ENCODE measurements at places on chromosomes 11 and 22. TPM values are rescaled to one million over a fixed set of nuclear protein-coding genes. Genes with fewer than 3 reads are reported as not detected.
A peak's percentile ranks its signal among the peaks of the same experiment; 100 is the strongest.

DNA sequence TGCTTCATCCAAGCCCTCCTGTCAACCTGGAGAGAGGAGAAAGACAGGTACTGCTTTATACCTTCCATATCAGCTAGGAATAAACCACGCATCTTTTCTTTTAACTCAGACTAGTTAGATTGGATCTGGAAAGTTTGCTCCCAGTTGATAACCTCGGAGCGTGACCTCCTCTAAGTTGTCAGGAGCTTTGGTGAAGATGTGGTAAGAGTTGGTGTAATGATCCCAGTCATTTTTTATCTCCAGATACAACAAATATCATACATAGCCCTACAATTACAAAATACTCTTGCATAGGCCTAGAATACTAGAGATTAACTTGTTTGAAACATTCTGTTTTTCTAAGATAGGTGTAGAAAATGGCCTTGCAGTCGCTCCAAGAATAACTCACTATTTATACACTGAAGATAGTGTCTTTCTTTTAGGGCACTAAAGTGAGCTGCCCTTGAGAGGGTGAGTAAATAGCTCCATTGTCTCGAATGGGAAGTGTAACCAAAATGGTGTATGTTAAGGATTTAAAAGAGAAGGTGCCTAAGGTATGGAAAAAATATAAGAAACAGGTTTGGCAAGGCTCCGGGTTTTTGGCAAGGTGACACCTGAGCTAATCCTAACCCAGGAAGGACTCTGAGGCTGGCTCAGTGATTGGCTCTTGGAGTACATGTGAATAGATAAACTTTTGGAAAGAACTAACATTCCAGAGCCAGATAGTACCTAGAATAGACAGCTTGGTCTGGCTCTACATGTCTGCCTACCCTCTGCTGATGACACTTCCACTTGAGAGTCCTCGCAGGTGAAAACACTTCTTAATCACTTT, 59.4 kb downstream of the GLYATL1 start:
- H3K4me1 ChIP-seq: no peaks in the 10 kb centered on the region
- H3K27ac ChIP-seq: no peak overlapping the region
- H3K4me3 ChIP-seq: no peak overlapping the region
- H3K36me3 ChIP-seq: no peaks in the 10 kb centered on the region

The POTEH gene
- not detected for total RNA-seq

The SMTNL1 gene
- not detected for total RNA-seq

DNA sequence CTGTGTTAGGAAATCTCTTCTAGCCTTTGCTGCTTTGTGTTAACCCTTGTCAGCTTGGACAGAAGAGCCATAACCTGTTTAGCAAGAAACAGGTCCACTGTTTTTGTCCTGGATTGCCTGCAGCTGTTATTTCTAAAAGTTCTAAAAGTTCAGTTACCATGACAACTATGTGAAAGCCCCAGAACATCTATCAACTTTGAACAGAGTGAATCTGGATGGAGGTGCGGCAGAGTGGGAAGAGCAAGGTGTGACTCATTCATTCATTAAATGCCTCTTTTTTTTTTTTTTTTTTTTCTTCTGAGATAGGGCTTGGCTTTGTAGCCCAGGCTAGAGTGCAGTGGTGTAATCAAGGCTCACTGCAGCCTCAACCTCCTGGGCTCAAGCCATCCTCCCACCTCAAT, 50.5 kb downstream of the RBX1 start:
- no peak overlapping the region for H3K27ac ChIP-seq
- H3K4me1 ChIP-seq: no peaks in the 10 kb centered on the region
- H3K36me3 ChIP-seq: no peaks in the 10 kb centered on the region
- no peak overlapping the region for H3K4me3 ChIP-seq
- no peaks in the 10 kb centered on the region for H3K27me3 ChIP-seq

DNA sequence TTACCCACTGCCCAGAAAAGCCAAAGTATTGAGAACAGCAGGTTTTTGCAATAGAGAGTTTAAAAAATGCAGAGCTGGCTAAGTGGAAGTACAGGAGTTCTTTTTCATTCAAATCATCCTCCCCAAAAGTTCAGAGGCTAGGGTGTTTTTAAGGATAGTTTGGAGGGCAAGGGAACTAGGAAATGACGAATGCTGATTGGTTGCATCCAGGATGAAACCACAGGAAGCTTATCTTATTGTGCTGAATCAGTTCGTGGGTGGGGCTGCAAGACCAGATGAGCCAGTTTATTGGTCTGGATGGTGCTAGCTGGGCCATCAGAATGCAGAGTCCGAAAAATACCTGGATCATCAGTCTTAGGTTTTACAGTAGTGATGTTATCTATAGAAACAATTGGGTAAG, 1427.1 kb downstream of the LRRC4C start:
- DNase-seq: no peak
- H3K27ac ChIP-seq: no peak overlapping the region
- no peaks in the 10 kb centered on the region for H3K4me1 ChIP-seq
- H3K4me3 ChIP-seq: no peak overlapping the region
- H3K27me3 ChIP-seq: no peaks in the 10 kb centered on the region

- no peaks in the 10 kb centered on the region for H3K27me3 ChIP-seq
- no peak overlapping the region for H3K27ac ChIP-seq
- no peaks in the 10 kb centered on the region for H3K4me1 ChIP-seq
- no peaks in the 10 kb centered on the region for H3K36me3 ChIP-seq
Observed at GRCh38 chr22:47161631-47162030, 399.2 kb downstream of the TBC1D22A start.

DNA sequence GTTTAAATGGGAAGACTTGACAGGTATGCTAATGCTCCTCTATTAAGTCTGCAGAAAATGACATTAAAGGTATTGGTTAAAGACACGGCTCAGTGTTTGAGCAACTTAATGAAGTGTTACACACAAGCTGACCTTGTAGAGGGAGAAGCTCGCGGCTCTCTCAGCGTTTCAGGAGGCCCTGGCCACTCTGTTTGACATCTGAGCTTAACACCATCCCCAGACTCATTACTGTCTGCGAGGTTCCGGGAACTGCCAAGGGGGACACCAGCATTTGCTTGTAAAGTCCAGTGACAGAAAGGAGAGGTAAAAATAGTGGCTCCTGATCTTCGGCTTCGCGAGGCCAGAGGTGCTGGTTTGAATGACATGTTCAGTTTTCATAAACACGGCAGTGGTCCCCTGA, 540.7 kb upstream of the CADM1 start:
- H3K27me3 ChIP-seq: no peaks in the 10 kb centered on the region
- no peak overlapping the region for H3K27ac ChIP-seq
- H3K4me3 ChIP-seq: no peak overlapping the region

DNA sequence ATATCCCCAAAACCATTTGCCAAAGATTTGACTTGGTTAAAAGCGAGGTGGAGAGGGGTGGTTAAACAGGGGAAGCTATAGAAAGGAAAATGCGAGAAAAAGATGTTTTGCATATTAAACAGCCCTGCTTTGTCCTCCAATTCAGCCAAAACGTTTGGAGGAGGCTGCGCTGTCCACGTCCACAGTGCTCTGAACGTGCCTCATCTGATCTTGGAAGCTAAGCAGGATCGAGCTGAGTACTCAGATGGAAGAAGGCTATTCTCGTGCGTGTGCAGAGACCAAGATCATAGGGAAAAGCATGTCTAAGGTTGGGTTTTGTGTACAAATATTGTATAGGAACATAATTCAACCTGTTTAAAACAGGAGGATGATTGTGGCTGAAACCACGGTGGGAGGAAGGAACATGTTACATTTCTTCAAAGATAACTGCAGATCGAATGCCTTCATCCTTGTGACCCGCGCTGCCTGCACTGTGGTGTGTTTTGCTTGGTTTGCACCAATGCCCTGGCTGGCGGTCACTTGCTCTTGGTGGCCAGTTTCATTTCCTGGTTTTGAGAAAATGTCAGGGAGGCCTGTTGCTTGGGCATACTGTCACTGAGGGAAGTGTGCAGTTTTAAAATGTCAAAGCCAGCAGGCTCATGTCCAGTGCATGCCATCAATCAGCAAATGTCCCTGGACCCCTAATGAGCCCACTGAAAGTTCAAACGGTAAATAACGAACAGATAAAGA, 40.4 kb downstream of the FLI1 start:
- peaks cover 99% of the 10 kb centered on the region for H3K4me1 ChIP-seq
- H3K27me3 ChIP-seq: no peaks in the 10 kb centered on the region
- H3K27ac ChIP-seq: peak overlapping the region; percentile 89
- peaks cover 3% of the 10 kb centered on the region for H3K36me3 ChIP-seq
- DNase-seq: peak; percentile 30

The CHRDL2 gene
- not detected for total RNA-seq

- peaks cover 4% of the 10 kb centered on the region for H3K36me3 ChIP-seq
- H3K4me3 ChIP-seq: no peak overlapping the region
- H3K27me3 ChIP-seq: peaks cover 9% of the 10 kb centered on the region
- no peak for DNase-seq
Observed at GRCh38 chr11:45041596-45041995, 90.9 kb upstream of the TP53I11 start.

The H19 gene
- total RNA-seq: not detected

DNA sequence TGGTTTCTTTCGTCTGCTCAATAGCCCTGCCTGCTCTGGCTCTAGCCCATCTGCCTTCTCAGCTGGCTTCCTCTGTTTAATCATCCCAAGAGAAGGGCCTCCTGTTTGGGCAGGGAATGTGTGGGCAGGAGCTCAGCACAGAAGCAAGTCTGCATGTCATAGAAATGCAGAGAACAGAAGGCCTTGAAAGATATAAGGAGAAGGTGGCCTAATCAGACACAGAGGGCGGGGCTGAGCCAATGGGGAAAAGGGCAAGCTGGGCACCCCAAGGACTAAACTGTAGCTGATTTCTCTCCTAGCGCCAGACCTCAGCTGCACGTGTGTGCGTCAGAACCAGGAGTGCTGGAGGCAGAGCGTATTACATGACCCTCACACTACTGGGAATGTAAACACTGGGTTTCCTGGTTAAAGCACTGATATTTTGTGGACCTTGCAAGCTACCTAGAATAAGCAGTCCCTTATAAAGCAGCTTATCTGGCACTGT, 7.6 kb upstream of the CCKBR start:
- no peaks in the 10 kb centered on the region for H3K36me3 ChIP-seq
- no peak overlapping the region for H3K4me3 ChIP-seq
- no peaks in the 10 kb centered on the region for H3K4me1 ChIP-seq
- peaks cover 9% of the 10 kb centered on the region for H3K27me3 ChIP-seq
- no peak overlapping the region for H3K27ac ChIP-seq

DNA sequence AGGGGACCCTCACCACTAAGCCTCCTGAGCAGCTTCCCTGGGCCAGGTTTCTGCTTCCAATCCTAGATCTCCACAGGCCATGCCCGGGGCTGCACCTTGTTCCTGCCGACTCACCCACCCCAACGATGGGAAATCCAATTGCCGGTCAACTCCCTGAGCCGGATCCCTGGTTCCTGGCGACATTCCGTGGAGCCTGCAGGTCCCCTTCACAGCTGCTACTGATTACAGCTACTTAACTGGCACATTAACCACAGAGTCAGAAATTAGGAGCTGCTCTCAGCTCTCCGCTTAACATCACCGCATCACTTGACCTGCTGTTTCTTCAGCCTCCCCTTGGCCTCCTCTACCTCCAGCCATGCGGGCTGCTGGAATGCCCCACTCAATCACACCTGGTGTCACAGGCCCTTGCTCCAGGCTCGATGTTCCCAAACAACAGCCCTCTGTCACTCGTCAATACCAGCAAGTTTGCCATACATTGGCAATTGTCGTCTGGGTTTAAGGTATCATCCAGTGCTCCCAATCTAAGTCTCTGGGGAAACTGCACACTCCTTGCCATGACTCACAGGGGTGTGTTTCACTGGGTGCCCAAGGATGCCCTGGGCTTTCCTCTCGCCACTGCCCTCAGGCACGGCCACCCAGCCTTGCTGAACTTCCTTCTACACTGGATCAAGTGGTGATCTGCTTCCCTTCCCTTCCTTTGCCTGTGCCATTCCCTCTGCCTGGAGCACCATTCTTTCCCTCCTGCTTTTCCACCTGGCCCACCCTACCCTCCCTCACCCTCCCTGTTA, 181.0 kb downstream of the MN1 start:
- DNase-seq: no peak
- no peaks in the 10 kb centered on the region for H3K36me3 ChIP-seq
- no peak overlapping the region for H3K27ac ChIP-seq
- no peaks in the 10 kb centered on the region for H3K27me3 ChIP-seq
- H3K4me3 ChIP-seq: no peak overlapping the region

DNA sequence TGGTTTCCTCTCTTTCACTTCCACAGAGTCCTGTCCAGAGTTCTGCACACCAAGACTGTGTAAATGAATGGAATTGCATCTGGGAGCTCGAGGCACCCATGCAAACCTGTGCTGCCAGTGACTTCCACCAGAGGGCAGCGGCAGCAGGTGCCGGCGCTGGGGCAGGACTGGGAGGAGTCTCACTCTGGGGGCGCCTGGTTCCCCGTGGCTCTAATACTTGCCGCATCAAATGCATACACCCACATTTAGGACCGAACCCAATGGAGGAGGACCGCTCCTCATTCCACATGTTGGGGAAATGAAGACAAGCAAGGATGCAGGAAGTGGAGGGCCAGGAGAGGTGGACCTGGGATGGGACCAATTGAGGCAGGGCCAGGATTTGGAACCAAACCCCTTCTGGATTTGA, 1.1 kb upstream of the CD6 start:
- no peaks in the 10 kb centered on the region for H3K27me3 ChIP-seq
- peaks cover 42% of the 10 kb centered on the region for H3K4me1 ChIP-seq
- DNase-seq: peak; percentile 85
- peak overlapping the region; percentile 87 for H3K4me3 ChIP-seq
- peak overlapping the region; percentile 48 for H3K27ac ChIP-seq
- H3K36me3 ChIP-seq: peaks cover 31% of the 10 kb centered on the region

- no peaks in the 10 kb centered on the region for H3K4me1 ChIP-seq
- H3K27ac ChIP-seq: no peak overlapping the region
- H3K4me3 ChIP-seq: no peak overlapping the region
- H3K36me3 ChIP-seq: no peaks in the 10 kb centered on the region
Observed at GRCh38 chr11:122306831-122307391, 190.9 kb upstream of the BLID start.

The SREBF2 gene
- 127 TPM for total RNA-seq

- H3K4me3 ChIP-seq: no peak overlapping the region
- peak overlapping the region; percentile 35 for H3K27ac ChIP-seq
- peaks cover 5% of the 10 kb centered on the region for H3K36me3 ChIP-seq
- peaks cover 34% of the 10 kb centered on the region for H3K4me1 ChIP-seq
Observed at GRCh38 chr11:74400606-74401005, 2.4 kb upstream of the PGM2L1 start.

The TPCN2 gene
- total RNA-seq: 11.7 TPM

GRCh38 chr11:8081591-8082250, 710 bp downstream of the TUB start:
- no peaks in the 10 kb centered on the region for H3K36me3 ChIP-seq
- no peak for DNase-seq
- H3K27ac ChIP-seq: no peak overlapping the region
- H3K27me3 ChIP-seq: peaks cover 73% of the 10 kb centered on the region
- peak overlapping the region; percentile 48 for H3K4me3 ChIP-seq

- peaks cover 14% of the 10 kb centered on the region for H3K27me3 ChIP-seq
- no peak overlapping the region for H3K4me3 ChIP-seq
- no peak overlapping the region for H3K27ac ChIP-seq
Observed at GRCh38 chr22:27230189-27230588, 571.4 kb downstream of the MN1 start.

- no peaks in the 10 kb centered on the region for H3K27me3 ChIP-seq
- H3K4me1 ChIP-seq: no peaks in the 10 kb centered on the region
- no peaks in the 10 kb centered on the region for H3K36me3 ChIP-seq
Observed at GRCh38 chr11:13386567-13386966, 76.5 kb downstream of the BTBD10 start.

The PIM3 gene
- 209 TPM for total RNA-seq

- peaks cover 5% of the 10 kb centered on the region for H3K27me3 ChIP-seq
- H3K4me1 ChIP-seq: no peaks in the 10 kb centered on the region
- H3K36me3 ChIP-seq: no peaks in the 10 kb centered on the region
- no peak overlapping the region for H3K27ac ChIP-seq
- H3K4me3 ChIP-seq: no peak overlapping the region
Observed at GRCh38 chr22:27778294-27779090, 23.1 kb downstream of the MN1 start.

GRCh38 chr11:76835036-76835435, 25.7 kb upstream of the ACER3 start:
- no peak overlapping the region for H3K4me3 ChIP-seq
- H3K4me1 ChIP-seq: no peaks in the 10 kb centered on the region
- H3K27me3 ChIP-seq: peaks cover 19% of the 10 kb centered on the region
- DNase-seq: no peak

All from activated T-cell treated with anti-CD3 and anti-CD28 coated beads, Interleukin-2, amount 50 U/mL, for 72 hours (primary cell).